ENCODE measurements at places on chromosomes 5 and 9.
A peak's percentile ranks its signal among the peaks of the same experiment; 100 is the strongest.

DNA sequence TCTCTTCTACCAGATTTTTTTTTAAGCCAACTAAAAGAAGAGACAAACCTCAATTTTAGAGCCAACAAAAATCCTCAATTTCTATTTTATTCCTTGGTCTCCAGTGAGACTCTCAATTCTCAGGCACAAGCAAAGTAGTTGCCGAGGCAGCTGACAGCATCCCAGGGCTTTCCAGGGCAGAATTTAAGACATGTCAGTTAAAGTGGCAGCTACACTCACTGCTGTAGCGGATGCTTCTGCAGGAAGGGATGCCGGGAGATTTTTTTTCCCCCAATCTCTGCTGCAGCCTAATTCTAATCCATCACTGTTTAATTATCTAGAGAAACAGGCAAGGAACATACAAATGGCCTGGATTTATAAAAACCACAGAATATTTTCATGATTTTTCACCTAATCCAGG lies 57.0 kb downstream of the TTC39B start:
- no peak overlapping the region for H3K4me3 ChIP-seq
- no peak for DNase-seq
- H3K27me3 ChIP-seq: no peaks in the 10 kb centered on the region
- H3K4me1 ChIP-seq: peaks cover 9% of the 10 kb centered on the region

GRCh38 chr9:136229096-136230065 lies 16.2 kb downstream of the QSOX2 start:
- no peak for DNase-seq
- H3K27me3 ChIP-seq: no peaks in the 10 kb centered on the region
- peaks cover 49% of the 10 kb centered on the region for H3K4me1 ChIP-seq

DNA sequence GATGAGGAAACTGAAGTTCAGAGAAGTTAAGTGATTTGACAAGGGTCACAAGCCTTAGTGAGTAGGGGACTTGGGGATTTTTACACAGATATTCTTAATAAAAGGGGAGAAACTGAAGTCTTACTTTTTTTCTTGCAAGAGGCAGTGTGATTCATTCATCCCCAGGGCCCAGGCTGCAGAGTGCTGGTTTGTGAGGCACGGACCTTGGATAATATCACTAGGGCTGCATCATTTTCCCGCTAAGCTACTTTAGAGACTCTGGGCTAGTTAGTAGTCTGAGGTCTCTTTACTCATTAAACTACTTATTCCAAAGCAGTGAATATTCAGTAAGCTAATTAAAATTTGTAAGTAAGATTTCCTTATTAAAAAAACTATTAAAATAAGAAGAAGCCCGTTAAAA lies 195.0 kb downstream of the PBX3 start:
- H3K27me3 ChIP-seq: no peaks in the 10 kb centered on the region
- no peak for DNase-seq
- no peaks in the 10 kb centered on the region for H3K4me1 ChIP-seq
- H3K36me3 ChIP-seq: no peaks in the 10 kb centered on the region
- no peak overlapping the region for H3K4me3 ChIP-seq

GRCh38 chr9:112341730-112342129 lies 8.3 kb upstream of the PTBP3 start:
- H3K4me1 ChIP-seq: peaks cover 25% of the 10 kb centered on the region
- DNase-seq: no peak
- H3K27me3 ChIP-seq: no peaks in the 10 kb centered on the region
- peak overlapping the region; percentile 2 for H3K27ac ChIP-seq
- H3K4me3 ChIP-seq: no peak overlapping the region

DNA sequence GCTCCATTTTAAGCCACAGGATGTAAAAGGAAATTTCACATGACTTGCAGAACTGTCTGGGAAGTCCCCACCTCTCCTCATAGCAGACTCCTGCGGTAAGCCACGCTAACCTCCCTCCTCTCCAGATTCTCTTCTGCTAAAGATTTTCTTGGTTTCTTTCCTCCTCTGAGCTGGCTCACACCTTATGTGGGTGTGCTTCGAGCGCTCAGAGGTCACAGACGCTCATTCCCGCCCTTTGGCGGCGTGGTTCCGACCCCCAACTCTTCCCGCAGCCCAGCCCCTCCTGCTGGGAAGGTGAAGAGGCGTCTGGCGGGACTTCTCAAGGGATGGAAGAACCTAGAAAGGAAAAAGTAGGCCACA lies 32.9 kb upstream of the CDK20 start:
- no peak for DNase-seq
- H3K27ac ChIP-seq: no peak overlapping the region
- H3K4me3 ChIP-seq: no peak overlapping the region
- H3K36me3 ChIP-seq: no peaks in the 10 kb centered on the region
- no peaks in the 10 kb centered on the region for H3K4me1 ChIP-seq

DNA sequence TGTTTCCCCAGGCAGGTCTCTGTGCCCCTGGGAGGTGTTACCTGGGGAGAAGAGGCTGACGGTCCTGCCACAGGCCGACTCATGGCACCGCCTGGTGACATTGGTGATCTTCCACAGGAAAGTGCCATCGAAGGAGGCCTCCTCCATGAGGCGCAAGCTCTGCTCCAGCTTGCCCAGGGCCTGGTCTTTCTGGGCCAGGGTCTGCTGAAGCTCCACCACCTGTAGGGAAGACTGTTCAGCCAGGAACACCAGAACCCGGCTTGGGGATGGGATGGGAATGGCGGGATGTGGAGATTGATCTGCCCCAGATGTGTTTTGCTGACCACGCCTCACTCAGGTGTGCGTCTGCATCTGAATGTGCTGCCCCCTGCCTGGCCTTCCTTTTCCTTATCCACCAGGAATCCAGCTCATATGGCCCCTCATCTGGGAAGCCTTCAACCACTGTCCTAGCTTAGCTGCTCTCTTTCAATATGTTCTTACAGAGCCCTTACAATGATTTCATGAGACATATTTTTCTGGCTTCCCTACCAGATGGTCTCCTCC lies 15.2 kb downstream of the TRAF1 start:
- no peak for DNase-seq
- H3K27ac ChIP-seq: no peak overlapping the region
- no peaks in the 10 kb centered on the region for H3K27me3 ChIP-seq
- H3K4me1 ChIP-seq: peaks cover 6% of the 10 kb centered on the region
- H3K4me3 ChIP-seq: no peak overlapping the region

- peaks cover 10% of the 10 kb centered on the region for H3K4me1 ChIP-seq
- no peak for DNase-seq
- no peak overlapping the region for H3K4me3 ChIP-seq
- no peaks in the 10 kb centered on the region for H3K27me3 ChIP-seq
Measured at GRCh38 chr5:180786531-180787398, 15.8 kb downstream of the MGAT1 start.

- peaks cover 18% of the 10 kb centered on the region for H3K27me3 ChIP-seq
- DNase-seq: no peak
- H3K4me1 ChIP-seq: no peaks in the 10 kb centered on the region
- H3K36me3 ChIP-seq: no peaks in the 10 kb centered on the region
- H3K27ac ChIP-seq: no peak overlapping the region
Measured at GRCh38 chr5:11027660-11028059, 266.6 kb upstream of the DAP start.

DNA sequence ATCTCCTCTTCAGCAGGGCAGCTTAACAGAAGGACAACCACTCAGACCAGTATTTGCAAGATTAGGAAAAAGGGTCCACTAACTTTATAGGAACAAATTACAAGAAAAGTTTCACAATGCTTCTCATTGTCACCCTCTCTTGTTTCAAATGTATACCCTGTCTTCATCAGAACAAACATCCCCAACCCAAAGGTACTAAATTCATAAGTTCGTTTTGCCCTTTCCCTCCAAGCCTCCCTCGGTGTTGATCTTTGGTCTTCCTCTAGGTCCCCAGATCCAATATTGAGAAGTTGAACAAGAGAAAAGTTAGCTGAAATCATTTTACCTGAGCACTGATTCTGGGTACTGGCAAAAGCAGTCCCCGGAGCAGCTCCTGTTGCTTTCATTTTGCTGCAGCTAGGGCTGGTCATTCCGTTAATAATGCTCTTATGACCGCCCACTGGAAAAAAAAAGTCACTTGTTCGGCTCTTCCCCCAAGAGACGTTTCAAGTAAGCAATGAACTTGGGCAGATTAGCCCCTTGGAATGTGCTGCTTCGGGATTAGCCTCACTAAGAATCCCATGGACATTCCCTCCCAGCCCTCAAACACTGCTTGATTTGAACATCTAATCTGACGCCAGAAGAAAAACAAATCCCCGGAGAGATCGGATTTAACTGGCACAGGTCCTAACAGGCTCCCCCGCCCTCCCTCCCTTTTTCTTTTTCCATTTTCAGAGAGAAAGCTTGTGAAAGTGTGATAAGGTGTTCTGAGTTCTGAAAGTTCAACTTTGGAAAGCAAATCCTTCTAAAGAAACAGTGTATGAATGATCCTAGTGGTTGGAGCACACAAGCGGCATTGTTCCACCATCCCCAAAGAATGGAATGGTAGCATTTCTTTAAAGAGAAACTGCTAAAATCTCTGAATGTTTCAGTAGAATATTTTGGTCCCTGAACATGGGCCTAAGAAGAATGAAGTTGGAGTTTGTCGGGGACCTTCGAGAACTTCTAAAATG lies 252.5 kb downstream of the TRPM3 start:
- no peaks in the 10 kb centered on the region for H3K36me3 ChIP-seq
- H3K27me3 ChIP-seq: peaks cover 59% of the 10 kb centered on the region
- H3K27ac ChIP-seq: no peak overlapping the region
- H3K4me3 ChIP-seq: no peak overlapping the region

GRCh38 chr9:93299418-93300174 lies 115.7 kb downstream of the WNK2 start:
- no peaks in the 10 kb centered on the region for H3K36me3 ChIP-seq
- H3K27me3 ChIP-seq: no peaks in the 10 kb centered on the region
- no peak overlapping the region for H3K27ac ChIP-seq
- no peaks in the 10 kb centered on the region for H3K4me1 ChIP-seq

DNA sequence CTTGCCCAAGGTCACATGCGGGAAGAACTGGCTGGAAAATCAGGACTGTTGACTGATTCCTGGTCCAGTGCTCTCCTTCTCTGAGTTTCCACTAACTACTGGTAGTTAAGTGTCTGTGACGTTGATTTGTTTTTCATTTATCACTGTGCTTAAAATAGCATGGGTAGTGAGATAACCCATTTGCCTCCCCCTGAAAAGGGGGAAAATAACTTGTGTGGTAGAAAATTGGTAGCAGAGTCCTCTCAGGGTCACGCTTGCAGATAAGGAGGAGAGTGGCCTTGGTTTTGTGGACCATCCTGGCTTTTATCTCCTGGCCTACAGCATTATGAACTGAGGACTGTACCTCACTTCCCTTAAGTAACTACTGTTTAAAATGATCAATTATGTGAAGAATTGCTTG lies 10.9 kb downstream of the FUBP3 start:
- no peaks in the 10 kb centered on the region for H3K27me3 ChIP-seq
- no peak overlapping the region for H3K4me3 ChIP-seq
- H3K27ac ChIP-seq: no peak overlapping the region

DNA sequence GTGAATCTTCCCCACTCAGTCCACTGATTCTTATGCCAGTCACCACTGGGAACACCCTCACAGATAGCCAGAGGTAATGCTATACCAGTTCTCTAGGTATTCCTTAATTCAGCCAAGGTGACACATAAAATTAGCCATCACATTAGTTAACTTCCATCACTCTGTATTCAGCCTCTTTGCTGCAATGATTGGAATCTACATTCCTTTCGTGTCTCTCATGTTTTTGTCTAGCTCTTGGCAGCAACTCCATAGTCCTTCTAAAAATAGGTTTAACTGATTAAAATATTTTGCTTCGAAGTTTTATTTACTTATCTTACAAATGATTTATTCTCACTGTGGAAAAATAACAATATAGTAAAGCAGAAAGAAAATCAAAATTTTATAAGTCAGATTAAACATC lies 19.6 kb upstream of the RNF20 start:
- H3K4me1 ChIP-seq: no peaks in the 10 kb centered on the region
- no peaks in the 10 kb centered on the region for H3K27me3 ChIP-seq
- H3K27ac ChIP-seq: no peak overlapping the region
- no peak overlapping the region for H3K4me3 ChIP-seq

GRCh38 chr5:142929587-142929986 lies 159.4 kb downstream of the ARHGAP26 start:
- H3K4me1 ChIP-seq: no peaks in the 10 kb centered on the region
- H3K27me3 ChIP-seq: no peaks in the 10 kb centered on the region
- H3K4me3 ChIP-seq: no peak overlapping the region
- H3K36me3 ChIP-seq: no peaks in the 10 kb centered on the region
- no peak for DNase-seq

DNA sequence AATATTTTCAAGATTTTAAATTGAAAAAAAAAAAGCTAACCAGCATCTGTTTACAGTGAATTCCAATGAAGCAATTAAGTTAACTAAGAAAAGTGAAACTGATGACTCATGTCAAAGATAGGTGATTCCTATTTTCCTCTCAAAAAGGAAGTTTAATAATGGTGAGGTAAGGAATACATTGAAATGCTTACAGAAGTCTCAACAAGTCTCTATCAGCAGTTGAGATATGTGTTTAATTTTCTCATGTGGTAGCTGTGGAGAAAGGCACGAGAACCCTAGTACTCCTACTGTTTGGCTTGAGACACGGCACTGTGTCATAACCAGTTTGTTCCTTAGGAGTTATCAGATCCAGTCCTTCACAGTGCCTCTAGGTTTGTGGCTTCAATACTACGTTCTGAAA lies 114.5 kb downstream of the SLC25A46 start:
- no peaks in the 10 kb centered on the region for H3K27me3 ChIP-seq
- H3K4me1 ChIP-seq: no peaks in the 10 kb centered on the region
- no peak overlapping the region for H3K4me3 ChIP-seq
- H3K36me3 ChIP-seq: no peaks in the 10 kb centered on the region
- no peak overlapping the region for H3K27ac ChIP-seq

- no peak for DNase-seq
- H3K27ac ChIP-seq: no peak overlapping the region
- no peaks in the 10 kb centered on the region for H3K27me3 ChIP-seq
- no peak overlapping the region for H3K4me3 ChIP-seq
- peaks cover 14% of the 10 kb centered on the region for H3K4me1 ChIP-seq
- H3K36me3 ChIP-seq: peaks cover 20% of the 10 kb centered on the region
Measured at GRCh38 chr5:134556994-134557393, 31.5 kb downstream of the JADE2 start.

GRCh38 chr5:132576123-132576522 lies 19.3 kb downstream of the RAD50 start:
- H3K4me1 ChIP-seq: no peaks in the 10 kb centered on the region
- no peak for DNase-seq
- peaks cover 35% of the 10 kb centered on the region for H3K36me3 ChIP-seq
- no peaks in the 10 kb centered on the region for H3K27me3 ChIP-seq

DNA sequence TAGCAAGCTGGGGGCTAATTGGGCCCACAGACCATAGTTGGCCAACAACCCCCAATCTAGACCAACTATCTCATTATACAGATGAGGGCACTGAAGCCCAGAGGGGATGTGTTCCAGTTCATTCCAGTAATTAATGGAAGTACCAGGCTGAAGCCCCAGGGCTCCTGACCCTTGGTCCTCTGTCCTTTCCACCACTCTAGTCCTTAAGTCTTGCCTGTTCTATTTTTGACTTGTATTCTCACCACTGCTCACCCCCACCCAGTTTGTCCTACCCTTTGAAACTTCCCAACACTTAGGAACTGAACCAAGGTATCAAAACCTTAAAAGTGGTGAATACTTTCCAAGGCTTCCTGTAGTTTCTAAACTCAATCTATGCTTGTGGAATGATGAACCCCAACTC lies 407.4 kb downstream of the ENC1 start:
- H3K4me3 ChIP-seq: no peak overlapping the region
- H3K36me3 ChIP-seq: no peaks in the 10 kb centered on the region
- no peaks in the 10 kb centered on the region for H3K27me3 ChIP-seq
- H3K4me1 ChIP-seq: peaks cover 28% of the 10 kb centered on the region

- no peak overlapping the region for H3K27ac ChIP-seq
- H3K4me1 ChIP-seq: peaks cover 26% of the 10 kb centered on the region
- H3K27me3 ChIP-seq: no peaks in the 10 kb centered on the region
Measured at GRCh38 chr9:86405926-86406325, 51.7 kb upstream of the TUT7 start.

- H3K27ac ChIP-seq: no peak overlapping the region
- no peak for DNase-seq
- peaks cover 9% of the 10 kb centered on the region for H3K27me3 ChIP-seq
- no peaks in the 10 kb centered on the region for H3K36me3 ChIP-seq
- no peaks in the 10 kb centered on the region for H3K4me1 ChIP-seq
- H3K4me3 ChIP-seq: no peak overlapping the region
Measured at GRCh38 chr5:158378931-158379330, 520.0 kb upstream of the CLINT1 start.
